ENCODE measurements at places on chromosomes 4 and X.

GRCh38 chr4:6275898-6276806 lies 6.5 kb downstream of the WFS1 start:
- DNase-seq, result no peak

- DNase-seq, result no peak
These were observed 32.5 kb upstream of the MTMR8 start for GRCh38 chrX:64427787-64428186.

DNA sequence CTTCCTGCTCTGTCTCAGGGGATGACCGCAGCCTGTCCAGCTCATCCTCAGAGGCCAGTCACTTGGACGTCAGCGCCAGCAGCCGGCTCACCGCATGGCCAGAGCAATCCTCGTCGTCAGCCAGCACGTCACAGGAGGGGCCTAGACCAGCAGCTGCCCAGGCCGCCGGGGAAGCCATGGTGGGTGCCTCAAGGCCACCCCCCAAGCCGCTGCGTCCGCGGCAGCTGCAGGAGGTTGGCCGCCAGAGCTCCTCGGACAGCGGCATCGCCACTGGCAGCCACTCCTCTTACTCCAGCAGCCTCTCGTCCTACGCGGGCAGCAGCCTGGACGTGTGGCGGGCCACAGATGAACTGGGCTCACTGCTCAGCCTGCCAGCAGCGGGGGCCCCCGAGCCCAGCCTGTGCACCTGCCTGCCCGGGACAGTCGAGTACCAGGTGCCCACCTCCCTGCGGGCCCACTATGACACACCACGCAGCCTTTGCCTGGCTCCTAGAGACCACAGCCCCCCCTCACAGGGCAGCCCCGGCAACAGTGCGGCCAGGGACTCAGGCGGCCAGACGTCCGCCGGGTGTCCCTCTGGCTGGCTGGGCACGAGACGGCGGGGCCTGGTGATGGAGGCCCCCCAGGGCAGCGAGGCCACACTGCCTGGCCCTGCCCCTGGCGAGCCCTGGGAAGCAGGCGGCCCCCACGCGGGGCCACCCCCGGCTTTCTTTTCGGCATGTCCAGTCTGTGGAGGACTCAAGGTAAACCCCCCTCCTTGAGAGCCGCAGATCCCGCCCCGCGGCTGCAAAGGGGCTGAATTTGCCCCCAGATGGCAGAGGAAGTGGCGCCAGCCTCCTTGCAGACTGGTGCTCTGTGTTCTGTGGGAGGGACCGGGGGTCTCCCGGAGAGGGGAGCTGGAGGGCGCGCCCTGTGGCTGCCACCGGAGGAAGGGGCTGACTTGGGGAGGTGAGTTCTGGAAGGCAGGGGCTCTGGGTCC lies 29.9 kb downstream of the DOK7 start:
- no peak for DNase-seq

DNA sequence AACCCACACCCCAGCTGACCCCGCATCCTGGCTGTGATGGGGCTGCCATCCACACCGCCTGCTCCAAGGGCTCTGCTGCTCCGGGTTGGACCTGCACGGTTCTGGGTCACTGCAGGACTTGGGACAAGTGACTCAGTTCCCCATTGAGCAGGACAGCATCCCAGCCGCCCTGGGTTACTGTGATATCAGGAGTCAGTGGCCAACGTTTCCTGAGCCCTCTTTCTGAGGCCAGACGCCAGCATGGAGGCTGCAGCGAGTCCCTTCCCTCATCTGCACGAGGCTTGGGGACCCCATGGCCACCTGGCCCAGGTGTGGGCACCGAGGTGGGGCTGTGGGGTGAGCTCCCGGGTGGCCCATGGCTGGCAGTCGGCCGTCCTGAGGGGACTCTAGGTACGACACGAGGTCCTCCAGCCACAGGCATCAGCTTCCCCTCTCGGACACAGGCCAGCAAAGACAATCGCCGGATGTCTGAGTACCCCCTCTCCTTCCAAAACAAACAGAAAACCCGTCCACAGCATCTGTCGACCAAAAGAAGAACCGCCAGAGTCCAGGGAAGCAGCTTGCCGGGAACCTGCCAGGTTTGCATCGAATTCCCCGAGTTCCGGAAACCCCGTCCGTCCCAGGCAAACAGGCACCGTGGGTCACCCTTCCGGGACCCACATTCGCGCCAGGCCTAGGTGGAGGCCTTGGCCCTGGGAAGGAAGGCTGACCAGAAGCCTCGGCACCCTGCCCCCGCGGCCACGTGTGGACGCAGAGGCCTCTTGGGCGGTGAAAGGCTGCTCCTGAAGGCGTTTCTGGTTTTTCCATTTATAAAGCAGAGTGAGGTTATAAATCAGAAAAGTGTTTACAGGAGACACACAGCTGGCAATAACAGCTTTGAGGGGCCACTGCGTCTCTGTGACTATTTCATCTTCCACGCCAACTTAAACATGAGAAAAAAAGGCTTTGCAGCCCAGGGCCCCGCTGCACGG lies 136.0 kb downstream of the FAM53A start:
- no peak for DNase-seq

DNA sequence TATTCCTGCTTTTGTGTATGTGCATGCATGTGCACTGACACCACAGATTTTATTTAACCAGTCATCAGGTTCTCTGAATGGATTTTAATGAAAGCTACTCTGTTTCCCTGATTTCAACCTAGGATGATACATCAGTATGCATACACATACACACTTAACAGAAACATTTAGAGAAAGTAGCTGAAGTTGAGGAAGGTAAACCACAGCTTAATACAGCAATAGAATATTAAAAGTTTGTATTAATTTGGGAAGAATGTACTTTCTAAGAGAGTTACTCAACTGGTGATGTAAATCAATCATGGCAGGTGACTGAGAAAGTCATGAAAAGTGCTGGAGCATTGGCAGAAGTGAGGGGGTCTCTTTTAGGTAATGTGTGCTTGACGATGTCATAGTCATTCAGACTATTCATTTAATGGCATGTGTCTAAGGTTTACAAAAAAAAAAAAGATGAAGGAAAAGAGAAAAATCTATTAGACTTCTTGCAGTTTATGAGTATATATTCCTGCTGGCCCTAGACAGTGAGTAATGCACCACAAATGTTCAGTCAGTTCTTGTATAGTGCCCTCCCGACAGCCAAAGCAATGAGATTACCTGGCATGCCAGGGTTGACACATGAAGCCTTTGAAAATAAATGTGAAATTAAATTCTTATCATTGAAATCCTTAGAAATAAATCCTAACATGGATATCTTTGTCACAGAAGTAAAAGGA lies 187.6 kb downstream of the RAPGEF2 start:
- no peak for DNase-seq

GRCh38 chr4:117515921-117516320 lies 430.5 kb upstream of the TRAM1L1 start:
- DNase-seq, result no peak

DNA sequence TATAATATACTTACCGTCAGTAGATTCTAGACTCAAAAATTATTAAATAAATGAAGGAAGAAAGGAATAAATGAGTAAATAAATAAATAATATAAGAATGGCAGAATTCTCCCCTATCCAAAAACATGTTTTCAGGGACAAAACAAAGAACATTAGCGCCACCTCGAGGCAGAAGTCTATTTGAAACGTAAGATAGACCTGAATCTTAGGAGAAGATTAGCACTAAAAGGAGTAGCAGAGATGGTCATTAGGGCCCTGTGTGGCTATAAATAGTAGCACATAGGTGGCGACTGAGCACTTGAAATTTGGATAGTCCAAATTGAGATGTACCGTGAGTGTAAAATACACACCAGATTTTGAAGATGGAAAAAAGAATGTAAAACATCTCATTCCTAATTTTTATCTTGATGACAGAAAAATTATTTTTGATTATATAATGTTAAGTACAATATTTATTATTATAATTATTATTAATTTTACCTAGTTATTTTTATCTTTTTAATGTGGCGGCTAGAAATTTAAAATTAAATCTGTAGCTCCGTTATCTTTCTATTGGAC lies 24.3 kb upstream of the SRD5A3 start:
- peak; percentile 80 for DNase-seq

GRCh38 chrX:123337886-123338639 lies 154.0 kb downstream of the GRIA3 start:
- DNase-seq, result no peak

Measured in stimulated activated CD4-positive, alpha-beta T cell treated with anti-CD3 and anti-CD28 coated beads, Interleukin-12 subunit alpha, Interleukin-12 subunit beta, amount 100 ng/mL, for 48 hours (primary cell).